ENCODE measurements at places on chromosomes 12 and 14. TPM values are rescaled to one million over a fixed set of nuclear protein-coding genes. Genes with fewer than 3 reads are reported as not detected.

The TAS2R14 gene
- total RNA-seq = 23.5 TPM

The WNT5B gene
- 4.9 TPM for total RNA-seq

The ANAPC5 gene
- 159 TPM for total RNA-seq

The MYH6 gene
- total RNA-seq = 0.09 TPM

The KCNH5 gene
- 7.1 TPM for total RNA-seq

The PRH2 gene
- 0.64 TPM for total RNA-seq

The INSM2 gene
- 9.6 TPM for total RNA-seq

The STYK1 gene
- total RNA-seq = 4.9 TPM

The STON2 gene
- 29.9 TPM for total RNA-seq

The AKAP5 gene
- total RNA-seq = 4.8 TPM

The ERBB3 gene
- 4.7 TPM for total RNA-seq

The GCN1 gene
- total RNA-seq = 73.6 TPM

The KRT3 gene
- total RNA-seq = not detected

The TAS2R50 gene
- 17.1 TPM for total RNA-seq

The LAG3 gene
- 0.36 TPM for total RNA-seq

The GPD1 gene
- total RNA-seq = 1.7 TPM

The PTPN21 gene
- 13.2 TPM for total RNA-seq

The HOXC12 gene
- total RNA-seq = not detected

The PARPBP gene
- total RNA-seq = 15.6 TPM

The SYT1 gene
- total RNA-seq = 128 TPM

The BHLHE41 gene
- total RNA-seq = 6.6 TPM

Data from cerebellum (tissue), 4 donors.